Mammary epithelial cell (primary cell): ENCODE measurements at places on chromosomes 13 and 19. TPM values are rescaled to one million over a fixed set of nuclear protein-coding genes. Genes with fewer than 3 reads are reported as not detected.

Gene RPL18
- total RNA-seq: 1,246 and 1,261 TPM in 2 replicates

Gene MEF2B
- not detected for total RNA-seq

Gene KASH5
- total RNA-seq: not detected

Gene LEUTX
- total RNA-seq: not detected
